Brain microvascular endothelial cell (primary cell): ENCODE measurements at places on chromosomes 2 and 18.

DNA sequence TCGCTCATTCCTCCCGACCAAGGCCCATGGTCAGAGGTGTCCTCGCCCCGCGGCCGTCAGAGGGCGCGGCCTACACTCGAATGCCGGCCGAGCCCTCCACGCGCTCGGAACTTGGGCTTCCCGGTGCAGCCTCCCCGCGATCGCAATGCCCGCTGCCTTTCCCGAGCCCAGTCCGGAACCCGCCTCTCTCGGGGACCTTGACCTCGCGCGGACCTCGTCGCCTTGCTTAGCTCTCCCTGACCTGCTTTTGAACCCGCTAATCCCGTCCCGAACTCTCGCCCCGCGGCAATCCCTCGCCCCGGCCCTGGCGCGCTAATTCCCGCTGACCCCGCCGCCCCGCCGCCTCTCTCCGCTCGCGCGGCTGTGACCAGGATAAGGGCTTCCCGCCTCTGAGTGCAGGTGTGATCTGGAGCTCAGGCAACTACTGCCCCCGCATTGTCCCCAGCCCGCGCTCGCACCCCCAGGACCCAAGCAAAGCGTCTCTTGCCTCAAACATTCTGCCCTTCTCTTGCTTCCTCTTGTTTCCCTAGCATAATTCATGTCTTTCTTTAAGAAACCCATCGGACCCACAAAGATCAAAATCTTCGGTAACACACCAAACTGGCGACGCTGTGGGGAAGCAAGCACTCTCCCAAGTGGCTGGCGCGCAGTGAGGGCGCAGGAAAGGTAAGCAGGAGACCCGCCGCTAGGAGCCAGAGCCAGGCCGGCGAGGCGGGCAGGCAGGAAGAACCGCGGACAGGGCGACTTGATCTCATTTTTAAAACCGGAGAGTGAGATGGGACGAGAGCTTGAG is 46.6 kb upstream of the ATP6V1B1 start:
- DNase-seq, result no peak

GRCh38 chr2:234991290-234991689 is 39.5 kb downstream of the SH3BP4 start:
- DNase-seq, result no peak

DNA sequence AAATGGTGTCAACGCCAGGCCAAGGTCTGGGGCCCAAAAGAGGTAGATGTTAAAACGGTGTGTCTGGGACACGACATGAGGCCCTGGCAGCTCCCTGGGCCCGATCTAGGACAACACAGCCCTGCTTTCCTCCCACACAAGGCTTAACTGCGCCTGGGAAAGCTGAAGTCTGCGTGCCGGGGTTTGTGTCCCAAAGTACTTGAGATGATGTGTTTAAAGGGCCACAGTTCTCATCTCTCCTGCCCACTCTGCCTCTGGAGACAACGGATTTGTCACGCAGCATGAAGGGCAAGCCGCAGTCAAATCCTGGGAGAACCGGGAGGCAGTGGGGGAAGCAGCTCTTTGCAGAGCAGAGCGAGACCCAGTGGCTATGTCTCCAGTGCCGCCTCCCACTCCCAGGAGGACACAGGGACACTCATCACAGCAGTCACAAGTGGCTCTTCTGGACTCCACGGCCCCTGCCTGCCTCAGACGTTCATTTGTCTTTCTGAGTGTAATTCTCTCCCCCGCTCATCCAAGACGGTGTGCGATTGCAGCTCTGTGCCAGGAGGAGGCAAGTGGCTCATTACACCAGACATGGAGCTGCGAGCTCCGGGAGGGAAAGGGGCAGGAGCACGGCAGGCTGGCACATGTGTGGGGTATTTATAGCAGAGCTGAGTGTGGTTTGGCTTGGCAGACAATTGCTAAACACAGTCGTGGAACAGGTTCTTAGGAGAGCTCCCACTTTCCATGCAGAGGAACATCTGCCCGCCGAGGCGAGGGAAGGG is 57.7 kb upstream of the SEMA4C start:
- no peak for DNase-seq

- DNase-seq, result no peak
These were observed 75.9 kb upstream of the LCLAT1 start for GRCh38 chr2:30371028-30371689.

DNA sequence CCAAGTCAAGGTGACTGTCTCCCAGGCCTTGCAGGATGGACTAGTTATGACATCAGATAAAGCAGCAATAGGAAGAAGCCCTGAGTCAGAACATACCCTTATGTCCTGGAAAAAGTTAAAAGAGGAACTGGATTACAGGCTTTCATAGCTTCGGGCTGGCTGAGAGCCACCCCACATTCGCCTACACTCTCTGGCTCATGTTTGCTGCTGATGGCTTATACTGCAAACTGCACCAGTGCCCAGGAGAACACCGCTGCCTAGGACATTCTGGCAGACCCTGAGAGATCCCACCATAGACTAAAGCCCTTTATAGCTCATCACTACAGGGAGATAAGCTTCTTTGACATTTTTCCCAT is 20.3 kb downstream of the SLC8A1 start:
- DNase-seq, result peak; percentile 29

DNA sequence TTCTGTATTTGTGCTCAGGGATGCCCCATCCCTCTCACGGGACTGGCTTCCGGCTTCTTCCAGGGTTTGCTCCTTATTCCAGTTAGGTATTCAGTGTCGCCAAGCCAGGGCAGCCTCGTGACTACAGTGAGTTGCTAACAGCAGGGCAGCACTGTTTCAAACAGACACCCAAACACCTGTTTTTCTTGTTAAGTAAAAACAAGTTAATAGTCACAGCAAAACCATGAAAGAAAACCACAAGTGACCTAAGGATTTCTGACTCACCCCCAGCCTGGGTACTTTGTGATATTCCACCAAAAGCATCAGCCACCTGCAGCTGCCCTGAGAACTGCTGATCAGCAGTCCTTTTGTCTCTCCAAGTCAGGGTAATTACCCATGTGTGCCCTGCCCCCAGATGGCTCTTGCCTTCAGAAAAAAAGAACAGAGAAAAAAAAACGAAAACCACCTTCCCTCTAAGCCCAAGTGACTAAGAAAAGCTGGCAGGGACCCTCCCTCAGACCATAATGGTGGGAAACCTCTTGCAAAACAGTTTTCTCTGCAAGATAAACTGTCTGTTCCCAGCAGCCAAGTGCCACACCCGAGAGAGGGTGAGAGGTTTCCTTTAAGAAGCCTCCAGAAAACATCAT is 178.2 kb downstream of the ANAPC1 start:
- DNase-seq, result peak; percentile 73

GRCh38 chr2:26299471-26300101 is 46.4 kb upstream of the SELENOI start:
- DNase-seq, result peak; percentile 55
